ENCODE measurements at places on chromosomes 7 and 10.

- peak; percentile 52 for DNase-seq
Observed at GRCh38 chr7:116097365-116098009, 66.9 kb upstream of the TFEC start.

DNA sequence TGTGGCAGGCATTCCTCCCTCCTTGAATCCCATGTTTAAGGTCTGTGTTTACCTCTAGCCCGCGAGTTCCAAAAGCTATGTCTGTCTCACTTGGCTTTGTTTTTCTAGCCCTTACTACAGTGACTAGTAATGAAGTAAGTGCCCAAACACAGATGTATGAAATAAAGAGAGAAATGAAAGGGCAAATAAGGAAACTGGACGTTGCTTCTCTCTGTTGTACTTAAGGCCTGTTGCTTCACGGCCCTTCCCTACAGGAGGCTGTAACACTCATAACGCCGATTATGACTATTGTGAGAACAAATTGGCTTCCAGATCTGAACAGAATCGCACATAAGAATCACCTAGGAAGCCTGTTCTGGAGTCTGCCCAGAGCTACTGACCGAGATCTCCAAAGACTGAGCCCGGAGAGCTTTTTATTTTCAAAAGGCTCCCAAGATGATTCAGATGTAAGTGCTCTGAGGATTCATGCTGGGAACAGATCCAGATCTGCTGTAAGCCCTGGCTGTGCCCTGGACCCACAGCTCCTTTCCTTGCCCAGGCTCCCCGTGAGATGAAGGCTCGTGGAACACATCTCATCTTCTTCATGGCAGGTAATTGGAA, 432.6 kb downstream of the SDK1 start:
- no peak for DNase-seq

DNA sequence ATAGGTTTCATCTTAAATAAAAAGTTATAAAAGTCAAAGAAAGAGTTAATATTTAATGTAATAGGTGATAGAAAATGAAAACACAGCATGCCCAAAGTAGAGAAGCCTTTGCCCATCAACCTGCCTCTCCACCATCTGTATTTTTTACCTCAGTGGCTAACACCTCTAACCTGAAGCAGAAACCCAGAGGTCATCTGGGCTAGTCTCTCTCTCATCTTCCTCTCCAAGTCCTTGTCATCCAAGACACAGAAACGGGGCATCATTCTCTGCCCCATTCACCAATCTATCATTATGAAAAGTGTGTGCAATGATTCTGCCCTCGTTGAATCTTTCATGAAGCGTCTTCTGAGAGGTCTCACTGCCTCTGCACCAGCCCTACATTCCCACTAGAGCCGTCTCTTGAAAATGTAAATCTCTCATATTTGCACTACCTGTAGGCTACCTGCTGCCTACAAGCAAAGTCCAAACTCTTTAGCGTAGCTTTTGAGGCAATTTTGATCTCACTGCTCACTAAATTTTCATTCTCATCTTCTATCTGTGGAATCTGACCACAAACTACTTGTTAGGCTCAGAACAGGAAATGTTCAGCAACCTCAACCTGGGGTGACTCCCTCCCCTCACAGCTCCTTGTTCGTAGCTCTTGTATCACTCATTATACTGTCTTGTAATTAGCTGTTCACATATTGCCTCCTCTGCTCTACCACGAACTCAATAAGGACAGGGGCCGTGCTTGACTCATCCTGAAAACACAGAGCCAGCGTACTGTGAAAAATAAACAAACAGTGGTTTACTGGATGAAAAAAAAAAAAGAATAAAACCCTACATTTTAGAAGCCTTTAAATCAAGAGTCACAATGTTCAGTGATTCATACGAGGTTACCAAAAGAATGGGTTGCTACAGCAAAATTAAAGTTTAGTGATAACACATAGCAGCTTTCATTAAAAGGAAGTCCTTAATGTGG, 83.1 kb downstream of the CTNNA3 start:
- DNase-seq, result peak; percentile 64

GRCh38 chr10:45483002-45483401, 109.0 kb downstream of the ALOX5 start:
- no peak for DNase-seq

DNA sequence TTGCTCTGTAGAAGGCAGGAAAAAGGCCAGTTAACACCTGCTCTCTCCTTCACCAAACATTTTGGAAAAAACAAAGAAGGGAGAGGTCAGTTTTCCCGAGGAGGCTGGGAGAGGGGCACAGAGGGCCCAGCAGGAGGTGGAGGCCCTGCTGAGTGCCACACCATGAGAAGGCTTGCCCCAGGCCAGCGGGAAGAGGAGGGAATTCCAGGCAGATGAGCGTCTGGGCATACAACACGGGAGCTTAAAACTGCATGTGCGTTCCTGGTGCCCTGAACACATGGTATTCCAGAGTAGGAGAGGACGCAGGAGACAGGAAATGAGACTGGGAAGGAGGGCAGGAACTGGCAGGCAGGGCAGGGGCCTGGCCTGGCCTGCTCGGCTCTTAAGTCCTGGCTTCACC, 182.4 kb downstream of the CCDC3 start:
- DNase-seq, result no peak

DNA sequence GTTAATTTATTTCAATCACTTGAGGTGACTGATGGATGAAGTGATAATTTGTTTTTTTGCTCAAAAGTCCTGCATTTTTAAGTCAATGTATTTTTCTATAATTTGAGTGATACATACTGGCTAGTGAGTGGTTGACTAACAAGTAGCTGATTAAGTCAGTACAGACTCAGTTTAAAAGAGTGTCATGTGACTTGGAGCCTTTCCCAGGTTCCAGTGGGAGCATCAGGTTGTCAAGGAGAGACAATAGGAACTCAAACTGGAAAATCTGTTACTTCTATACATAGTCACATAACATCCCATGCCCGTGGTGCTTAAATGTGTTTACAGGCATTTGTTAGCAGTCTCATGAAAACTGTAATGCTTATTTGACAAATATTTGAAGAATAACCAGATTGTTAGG, 154.7 kb downstream of the ANK3 start:
- no peak for DNase-seq

DNA sequence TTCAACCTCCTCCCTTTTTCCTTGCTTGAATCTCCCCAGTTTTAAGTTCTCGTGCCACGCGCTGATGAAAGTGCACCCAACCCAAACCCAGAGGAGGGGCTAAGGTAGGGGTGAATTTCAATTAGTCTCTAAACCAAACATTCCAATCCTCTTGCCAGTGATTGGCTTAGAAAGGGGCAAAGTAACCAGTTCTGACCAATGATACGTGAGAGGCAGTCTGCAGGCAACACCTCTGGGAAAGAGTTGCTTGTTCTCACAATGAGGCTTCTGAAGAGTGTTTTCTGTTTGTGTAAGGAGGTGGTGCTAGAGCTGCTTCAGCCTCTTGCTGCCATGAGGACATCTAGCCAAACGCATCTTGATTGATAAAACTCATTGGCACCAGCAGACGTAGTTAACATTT, 21.8 kb downstream of the SLC35G1 start:
- no peak for DNase-seq

GRCh38 chr10:100759331-100759730, 13.9 kb downstream of the PAX2 start:
- peak; percentile 65 for DNase-seq

GRCh38 chr10:128275388-128276177, 149.4 kb upstream of the MKI67 start:
- no peak for DNase-seq

DNA sequence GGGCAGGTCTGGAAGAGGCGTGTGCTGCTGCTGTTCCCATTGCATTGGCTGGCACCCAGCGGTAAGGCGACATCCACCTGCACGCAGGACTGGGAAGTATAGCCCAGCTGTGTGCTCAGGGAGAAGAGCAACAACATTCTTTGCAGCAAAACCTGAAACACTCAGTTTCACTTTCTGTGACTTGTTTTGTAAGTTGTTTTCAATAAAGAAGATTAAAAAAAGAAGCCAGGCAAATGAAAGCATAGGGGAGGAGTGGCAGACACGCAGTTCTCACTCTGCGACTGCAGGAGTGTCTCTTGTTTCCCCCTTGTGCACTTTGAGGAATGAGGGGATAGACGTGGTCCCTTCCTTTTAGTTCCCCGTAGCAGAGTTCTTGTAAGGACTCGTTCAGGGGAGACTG, 5.8 kb downstream of the FBH1 start:
- no peak for DNase-seq

- no peak for DNase-seq
Observed at GRCh38 chr7:34026481-34027190, 121.3 kb downstream of the BMPER start.

GRCh38 chr10:16907687-16908086, 90.5 kb upstream of the RSU1 start:
- DNase-seq, result no peak

GRCh38 chr10:14724931-14725330, 49.8 kb downstream of the FAM107B start:
- DNase-seq, result peak; percentile 17

DNA sequence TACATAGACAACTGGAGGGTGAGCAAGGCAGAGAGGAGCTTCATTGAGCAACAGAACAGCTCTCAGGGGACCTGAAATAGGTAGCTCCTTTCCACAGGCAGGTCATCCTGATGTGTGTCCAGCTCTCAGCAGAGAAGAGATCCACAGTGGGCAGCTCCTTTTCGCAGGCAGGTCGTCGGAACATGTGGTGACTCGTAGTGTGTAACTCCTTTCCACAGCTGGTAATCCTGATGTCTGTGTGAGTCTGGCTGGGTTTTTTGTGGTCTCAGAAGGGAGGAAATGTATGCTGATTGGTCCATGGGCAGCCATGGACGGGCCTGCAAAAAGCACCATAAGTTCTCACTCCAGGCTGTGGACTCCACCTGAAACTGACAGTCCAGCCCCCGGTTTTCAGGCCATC, 24.4 kb upstream of the TES start:
- no peak for DNase-seq

DNA sequence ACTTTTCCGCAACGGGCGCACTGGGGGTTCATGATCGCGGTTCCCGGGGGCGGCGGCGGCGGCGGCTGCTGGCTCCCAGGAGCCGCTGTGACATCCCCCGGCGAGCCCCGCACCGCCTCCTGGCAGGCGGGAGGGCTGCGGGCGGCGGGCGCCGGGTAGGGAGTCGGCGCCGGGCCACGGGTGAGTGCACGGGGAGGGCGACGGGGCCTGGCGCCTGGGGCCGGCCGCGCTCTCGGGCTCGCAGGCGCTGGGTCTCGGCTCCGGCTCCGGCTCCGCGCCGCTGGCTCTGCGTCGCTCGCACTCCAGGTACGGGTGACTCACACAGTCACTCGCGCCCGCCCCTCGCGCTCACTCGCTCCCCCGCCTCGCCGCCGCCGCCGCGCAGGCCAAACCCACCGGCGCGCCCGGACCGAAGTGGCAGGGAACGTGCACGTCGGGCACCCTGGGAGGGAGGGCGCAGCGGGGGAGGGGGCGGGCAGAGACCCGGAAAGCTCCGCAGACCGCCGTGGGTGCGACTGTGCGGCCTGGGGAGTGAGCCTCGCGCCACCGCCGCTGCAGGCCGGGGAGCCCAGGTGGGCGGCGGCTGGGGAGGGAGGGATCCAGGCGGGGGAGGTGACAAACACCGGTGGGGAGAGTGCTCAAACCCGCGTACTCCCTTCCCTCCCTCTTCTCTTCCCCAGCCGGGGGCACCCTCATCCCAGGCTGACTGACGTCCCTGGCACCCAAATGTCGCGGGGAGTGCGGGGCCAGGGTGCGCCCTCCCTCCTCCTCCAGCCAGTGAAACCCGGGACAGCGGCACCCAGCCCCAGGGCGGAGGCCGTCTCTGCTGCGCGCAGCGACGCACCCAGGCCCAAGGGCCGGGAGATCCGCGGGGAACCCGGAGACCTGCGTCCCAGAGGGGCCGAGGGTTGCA, 276.9 kb upstream of the NEBL start:
- DNase-seq, result peak; percentile 91

DNA sequence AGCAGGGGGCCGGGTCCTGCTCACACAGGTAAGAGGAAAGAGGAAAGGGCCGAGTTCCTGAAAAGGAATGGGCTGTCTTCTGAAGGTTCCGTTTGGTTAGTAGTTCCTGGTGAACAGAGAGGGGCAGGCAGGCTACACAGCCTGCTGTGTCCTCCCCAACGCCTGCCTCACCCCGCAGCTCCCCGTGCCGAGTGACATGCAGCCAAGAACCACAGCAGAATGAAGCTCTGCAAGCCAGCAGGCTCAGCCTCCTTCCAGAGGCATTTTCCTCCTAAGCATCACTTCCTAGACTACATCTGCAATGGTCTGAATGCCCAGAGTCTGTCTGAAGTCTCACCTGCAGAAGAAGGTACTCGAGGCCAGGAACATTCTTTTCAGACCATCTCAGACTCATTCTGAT, 202.4 kb upstream of the TCERG1L start:
- no peak for DNase-seq

- DNase-seq, result no peak
Observed at GRCh38 chr7:37011151-37011890, 287.0 kb upstream of the AOAH start.

DNA sequence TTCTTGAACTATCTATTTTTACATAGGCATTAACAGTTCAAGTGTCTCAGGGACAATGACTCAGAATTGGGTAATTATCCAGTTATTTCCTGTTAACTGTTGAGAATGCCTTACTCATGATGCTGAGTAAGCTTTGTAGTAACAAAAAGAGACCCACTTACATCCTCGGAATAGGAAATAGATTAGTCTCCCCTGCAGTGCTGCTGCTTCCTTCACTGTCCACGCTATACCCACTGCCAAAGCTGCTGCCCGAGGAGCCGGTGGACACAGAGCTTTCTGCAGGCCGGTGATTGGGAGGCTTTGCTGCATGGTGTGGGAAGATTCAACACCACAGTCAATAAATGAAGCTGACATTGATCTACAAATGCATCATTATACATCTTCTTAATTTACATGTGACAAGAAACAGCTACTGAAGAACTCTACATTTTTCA, 357.1 kb downstream of the PCLO start:
- DNase-seq, result peak; percentile 82

DNA sequence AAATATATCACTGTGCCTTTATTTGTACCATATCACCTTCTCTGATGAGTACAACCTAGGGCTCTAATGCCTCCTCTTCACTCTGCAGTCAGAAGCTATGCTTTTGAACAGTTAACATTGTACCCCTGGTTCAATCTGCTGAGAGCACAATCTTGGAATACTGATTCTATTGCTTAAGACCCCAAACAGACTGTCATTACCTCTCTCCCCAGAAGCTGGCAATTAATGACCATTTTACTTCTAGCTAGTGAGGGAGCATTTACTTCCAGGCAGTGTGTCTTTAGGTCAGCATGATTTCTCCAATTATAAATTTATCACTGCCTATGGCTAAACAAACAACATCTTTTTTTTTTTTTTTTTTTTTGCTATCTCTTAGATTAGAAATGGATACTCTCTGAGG, 36.0 kb upstream of the SPOCK2 start:
- no peak for DNase-seq

DNA sequence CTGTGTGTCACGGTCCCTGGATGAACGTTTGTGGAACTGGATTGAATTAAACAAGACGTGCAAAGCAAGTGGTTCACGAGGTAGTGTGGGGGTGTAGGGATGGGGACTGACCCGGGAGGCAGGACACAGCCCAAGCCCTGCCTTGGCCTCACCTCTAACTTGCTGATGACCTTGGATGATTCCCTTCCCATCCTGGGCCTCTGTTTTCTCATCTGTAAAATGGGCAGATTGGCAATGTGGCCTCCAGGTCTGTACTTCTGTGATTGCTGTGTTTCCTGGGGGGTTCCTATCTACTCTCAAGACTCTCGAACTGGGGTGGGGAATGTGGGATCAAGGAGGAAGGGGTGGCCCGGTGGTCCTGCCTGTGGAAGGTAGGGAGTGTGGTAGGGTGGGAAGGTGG, 6.0 kb upstream of the PSMG3 start:
- DNase-seq, result no peak

- peak; percentile 72 for DNase-seq
Observed at GRCh38 chr7:81769891-81770727, at the start of gene HGF. Gene HGF (minus strand): TSS chr7:81770047. CDS start chr7:81769971, 76 bp downstream.

- DNase-seq, result peak; percentile 95
Observed at GRCh38 chr7:101390901-101391301, 28.2 kb downstream of the COL26A1 start.

- no peak for DNase-seq
Observed at GRCh38 chr10:58180666-58181065, 87.0 kb downstream of the IPMK start.
